ENCODE measurements at places on chromosomes 4 and X. TPM values are rescaled to one million over a fixed set of nuclear protein-coding genes. Genes with fewer than 3 reads are reported as not detected.

DNA sequence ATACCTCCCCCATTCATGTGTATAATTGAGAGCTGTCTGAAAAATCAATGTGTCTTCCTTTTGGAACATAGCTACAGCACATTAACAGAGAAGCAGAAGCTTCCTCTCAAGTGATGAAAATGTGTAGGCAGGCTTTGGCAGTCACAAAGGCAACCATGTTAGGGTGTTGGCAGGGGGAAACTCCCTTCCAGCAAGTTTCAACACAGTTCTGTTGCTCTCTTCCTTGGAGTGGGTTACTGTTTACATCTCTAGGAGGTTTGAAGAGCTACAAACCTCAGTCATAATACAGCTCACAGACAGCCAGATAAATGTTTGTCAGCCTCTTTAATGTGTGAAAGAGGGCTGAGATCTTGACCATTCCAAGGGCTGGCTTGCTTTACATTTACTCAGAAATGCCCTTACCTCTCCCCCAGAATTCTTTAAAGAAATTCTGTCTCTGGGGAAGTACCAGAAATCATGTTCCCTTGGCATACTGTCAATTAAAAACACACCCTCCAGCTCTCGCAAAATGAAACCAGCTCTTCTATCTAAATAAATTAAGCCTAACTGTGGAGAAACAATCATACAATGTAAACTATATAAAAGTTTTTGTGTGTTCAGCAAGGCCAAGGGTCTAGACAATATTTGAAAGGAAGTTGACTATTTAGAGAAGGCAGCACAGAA is 18.9 kb downstream of the ZBTB33 start:
- no peak for DNase-seq

DNA sequence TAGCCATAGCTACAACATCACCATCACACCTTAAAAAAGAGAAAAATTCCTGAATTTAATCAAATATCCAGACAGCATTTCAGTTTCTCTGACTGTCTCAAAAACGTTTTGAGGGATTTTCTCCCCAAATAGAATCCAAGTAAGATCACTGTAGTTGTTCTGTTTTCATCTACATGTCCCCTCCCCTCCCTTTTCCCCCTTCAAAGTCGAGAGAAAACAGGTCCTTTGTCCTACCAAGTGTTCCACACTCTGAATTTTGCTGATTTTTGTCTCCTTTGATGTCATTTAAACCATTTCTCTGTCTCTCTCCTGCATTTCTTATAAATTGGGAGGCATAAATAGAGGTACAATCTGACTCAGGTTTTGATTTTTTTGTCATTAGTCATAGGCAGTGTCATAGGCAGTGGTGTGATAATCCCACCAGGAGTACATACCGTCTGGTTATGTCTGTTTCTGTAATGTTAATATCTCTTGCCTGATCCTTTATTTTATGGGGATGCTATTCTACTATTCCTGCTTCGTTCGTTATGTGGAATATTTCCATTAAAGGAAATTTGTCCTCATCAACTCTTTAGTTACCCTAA is 348.6 kb downstream of the PTTG2 start:
- no peak for DNase-seq

GRCh38 chr4:121938282-121939092 is 13.4 kb downstream of the TRPC3 start:
- DNase-seq = no peak

GRCh38 chrX:21479695-21480270 is 105.6 kb downstream of the CNKSR2 start:
- DNase-seq = peak; percentile 44

- no peak for DNase-seq
Measured at GRCh38 chrX:10831716-10832502, 211.5 kb upstream of the MID1 start.

DNA sequence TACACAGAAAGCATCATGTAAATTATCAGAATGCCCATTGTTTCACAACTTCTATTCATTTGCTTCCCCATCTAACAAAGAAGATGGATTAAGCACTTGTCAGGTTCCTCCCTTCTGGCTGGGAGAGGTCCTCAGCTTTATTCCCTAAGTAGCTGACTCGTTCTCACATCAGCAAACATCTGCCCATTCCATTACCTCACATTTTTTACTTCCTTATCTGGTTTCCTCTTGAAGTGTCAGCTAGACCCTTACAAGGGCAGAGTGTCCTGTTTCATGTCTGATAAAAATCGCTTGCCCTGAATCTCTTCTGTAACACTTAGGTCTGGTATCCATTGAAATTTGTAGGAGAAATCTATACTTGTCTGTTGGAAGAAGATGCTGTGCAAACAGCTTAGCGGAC is 34.7 kb downstream of the TMPRSS11A start:
- no peak for DNase-seq

DNA sequence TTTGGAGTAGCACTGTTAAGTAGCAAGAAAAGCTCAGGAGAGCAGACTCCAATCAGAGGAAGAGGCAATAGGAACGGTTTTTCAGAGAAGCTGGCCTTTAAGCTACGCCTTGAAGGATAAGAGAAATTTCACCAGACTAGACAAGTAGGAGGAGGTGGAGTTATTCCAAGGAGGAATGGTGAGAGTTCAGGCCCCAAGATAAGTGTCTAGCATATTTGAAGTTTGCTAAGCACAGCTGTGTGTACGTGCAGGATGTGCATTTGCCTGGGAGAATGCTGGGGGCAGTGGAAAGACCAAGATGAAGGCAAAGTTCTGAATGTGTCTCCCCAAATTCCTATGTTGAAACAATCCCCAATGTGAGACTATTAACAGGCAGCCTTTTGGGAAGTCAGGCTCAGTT is 91.6 kb downstream of the SOWAHB start:
- no peak for DNase-seq

DNA sequence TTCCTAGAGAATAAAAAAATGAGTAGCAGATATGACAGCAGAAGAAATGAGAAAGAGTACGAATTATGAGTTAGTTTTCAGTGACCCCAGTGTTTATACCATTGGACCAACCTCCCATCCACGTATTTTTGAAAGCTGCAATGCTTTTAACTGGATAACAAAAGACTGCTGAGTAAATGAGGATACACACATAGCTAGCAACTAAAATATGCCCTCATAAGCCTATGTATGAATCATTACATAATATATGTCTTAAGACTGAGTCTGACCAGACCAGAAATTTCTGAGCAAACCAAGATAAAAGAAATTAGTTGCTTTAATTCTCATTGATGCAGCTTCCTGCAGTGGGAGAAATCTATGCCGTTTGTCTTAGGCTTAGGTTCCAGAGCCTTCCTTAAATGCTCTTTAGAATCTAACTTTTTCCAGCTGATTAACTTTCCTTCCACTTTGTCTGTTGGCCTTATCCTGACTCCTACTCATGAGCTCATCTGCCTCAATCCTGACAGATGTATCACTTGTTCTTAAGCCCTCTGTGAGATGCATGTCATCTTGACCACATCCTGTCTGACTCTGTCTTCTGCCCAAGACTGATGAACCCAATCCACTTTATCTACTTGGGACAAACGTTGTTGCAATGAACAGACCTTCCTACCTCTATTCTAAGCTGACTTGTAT is 301.4 kb upstream of the AADAT start:
- no peak for DNase-seq

DNA sequence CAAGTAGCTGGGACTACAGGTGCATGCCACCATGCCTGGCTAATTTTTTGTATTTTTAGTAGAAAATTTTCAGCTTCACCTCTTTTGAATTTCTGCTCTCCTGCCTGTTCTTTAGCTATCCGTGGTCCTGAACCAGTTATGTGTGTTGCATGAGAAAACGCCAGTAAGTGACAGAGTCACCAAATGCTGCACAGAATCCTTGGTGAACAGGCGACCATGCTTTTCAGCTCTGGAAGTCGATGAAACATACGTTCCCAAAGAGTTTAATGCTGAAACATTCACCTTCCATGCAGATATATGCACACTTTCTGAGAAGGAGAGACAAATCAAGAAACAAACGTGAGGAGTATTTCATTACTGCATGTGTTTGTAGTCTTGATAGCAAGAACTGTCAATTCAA is 13.9 kb downstream of the ALB start:
- no peak for DNase-seq

DNA sequence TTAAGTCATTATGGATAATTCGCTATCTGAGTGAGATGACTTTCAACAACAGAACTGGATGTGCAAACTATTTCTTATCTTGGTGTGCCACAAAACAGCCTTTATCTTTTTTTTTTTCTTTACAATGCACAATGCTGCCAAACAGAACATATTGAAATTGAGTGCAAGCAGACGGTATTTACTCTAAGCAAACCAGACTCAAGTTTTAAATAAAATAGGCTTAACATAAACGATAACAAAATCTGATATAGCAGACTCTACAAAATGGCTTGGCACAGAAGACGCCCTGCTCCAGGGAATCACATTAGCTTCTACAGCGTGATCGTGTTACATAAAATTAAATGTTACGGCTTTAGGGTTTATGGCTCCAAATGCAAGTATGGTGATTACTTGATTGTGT is 9.6 kb upstream of the STK32B start:
- no peak for DNase-seq

GRCh38 chr4:183256343-183256742 is 63.7 kb downstream of the CLDN22 start:
- no peak for DNase-seq

DNA sequence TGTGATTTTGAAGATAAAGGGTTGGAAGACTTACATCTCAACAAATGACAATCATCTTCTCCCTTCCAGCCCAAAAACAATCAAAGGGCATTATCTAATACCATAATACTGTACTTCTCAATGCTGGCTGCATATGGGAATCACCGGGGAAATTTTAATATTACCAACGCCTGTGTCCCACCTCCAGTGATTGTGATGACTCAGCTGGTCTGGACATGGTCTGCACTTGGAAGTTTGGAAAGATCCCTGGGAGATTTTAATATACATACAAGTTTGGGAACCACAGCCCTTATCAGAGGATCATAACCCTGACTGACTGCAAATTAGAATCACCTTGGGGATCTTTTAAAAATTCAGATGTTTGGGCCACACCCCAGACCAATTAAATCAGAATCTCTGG is 29.9 kb downstream of the ARL13A start:
- no peak for DNase-seq

GRCh38 chrX:17413228-17413627 is 38.2 kb downstream of the NHS start:
- no peak for DNase-seq

DNA sequence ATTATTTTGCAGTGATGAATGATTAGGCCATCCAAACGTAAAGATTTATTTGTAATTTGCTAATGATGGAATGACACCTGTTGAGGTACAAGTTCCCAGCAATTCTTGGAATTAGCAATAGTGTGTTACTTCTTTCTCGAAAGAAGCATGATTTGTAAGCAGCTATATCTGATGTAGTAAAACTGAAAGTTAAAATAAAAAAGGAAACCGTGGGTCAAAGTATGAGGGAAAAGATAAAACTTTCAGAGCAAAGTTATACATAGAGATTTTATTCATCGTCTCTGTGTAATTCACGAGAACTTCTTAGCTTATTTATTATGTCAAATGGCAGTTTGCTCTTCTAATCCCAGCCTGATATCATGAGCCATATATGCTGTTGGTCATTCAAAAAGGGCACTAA is 59.0 kb downstream of the NFKB1 start:
- no peak for DNase-seq

GRCh38 chr4:82905205-82905604 is 4.7 kb downstream of the THAP9 start:
- DNase-seq = no peak

DNA sequence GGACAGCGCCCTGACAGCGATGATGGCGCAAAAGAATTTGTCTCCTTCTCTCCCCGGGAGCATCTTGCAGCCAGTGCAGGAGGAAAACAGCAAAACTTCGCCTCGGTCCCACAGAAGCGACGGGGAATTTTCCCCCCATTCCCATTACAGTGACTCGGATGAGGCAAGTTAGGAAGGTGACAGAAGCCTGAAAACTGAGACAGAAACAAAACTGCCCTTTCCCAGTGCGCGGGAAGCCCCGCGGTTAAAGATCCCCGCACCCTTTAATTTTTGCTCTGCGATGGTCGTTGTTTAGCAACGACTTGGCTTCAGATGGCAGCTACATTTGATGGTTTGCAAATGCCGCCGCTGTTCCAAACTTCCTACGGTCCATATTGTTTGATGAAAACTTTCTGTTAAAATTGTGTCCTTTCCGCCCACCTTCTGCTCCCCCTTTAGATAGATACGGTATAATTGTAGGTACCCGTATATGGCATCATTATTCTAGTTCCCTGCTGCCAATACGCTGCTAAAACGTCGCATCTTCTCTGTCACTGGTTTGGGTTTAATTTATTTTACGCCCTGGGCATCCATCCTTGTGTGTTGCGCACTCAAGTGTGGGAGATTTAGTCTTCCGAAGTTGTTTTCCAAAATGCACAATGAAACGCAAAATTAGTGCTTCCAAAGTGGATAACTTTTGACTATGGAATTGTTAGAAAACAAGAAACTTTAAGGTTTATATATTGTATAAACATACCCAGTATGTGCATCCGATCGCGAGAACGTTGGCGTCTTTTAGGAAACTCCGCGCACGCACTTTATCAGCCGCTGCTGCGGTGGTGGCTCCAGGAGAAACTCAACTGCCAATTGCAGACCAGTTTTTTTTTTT is 1.5 kb downstream of the ATOH1 start:
- DNase-seq = no peak

DNA sequence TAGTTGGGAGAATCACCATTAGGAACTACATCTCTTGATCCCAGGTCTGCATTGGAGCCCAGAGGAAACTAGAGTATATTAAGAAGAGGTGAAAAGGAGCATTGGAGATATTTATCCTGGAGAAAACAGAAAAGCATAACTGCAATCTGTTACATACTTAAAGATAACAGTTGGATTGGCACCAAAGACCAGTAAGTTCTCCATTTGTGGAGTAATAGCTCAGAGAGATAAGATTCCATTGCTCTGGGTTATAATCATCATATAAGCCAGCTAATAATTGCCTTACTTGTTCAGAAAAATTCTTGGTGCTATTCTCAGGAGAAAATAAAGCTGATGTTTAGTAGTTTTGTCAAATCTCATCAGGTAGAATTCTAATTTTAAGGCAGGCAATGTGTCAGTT is 20.6 kb downstream of the GRPR start:
- DNase-seq = no peak

GRCh38 chr4:117983541-117984365 is 50.5 kb upstream of the NDST3 start:
- no peak for DNase-seq

GRCh38 chrX:13024986-13025385 is 19.4 kb downstream of the FAM9C start:
- no peak for DNase-seq

DNA sequence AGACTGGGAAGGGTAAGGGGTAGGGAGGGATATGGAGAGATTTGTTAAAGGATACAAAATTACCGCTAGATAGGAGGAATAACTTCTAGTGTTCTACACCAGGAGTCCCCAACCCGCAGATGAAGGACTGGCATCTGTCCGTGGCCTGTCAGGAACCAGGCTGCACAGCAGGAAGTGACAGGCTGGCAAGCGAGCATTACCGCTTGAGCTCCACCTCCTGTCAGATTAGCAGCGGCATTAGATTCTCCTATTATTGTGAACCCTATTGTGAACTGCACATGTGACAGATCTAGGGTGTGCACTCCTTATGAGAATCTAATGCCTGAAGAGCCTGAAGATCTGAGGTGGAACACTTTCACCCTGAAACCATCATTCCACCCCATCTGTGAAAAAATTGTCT is 27.9 kb upstream of the BBS7 start:
- no peak for DNase-seq

MAB21L2 gene
- not detected for total RNA-seq

NCAPG gene
- total RNA-seq = 0.74 TPM

ZCCHC12 gene
- total RNA-seq = 0.23 TPM

DAPP1 gene
- 2.8 TPM for total RNA-seq

AKAP14 gene
- not detected for total RNA-seq

CD40LG gene
- not detected for total RNA-seq

RAB39B gene
- total RNA-seq = 0.19 TPM

CXCL5 gene
- not detected for total RNA-seq

ASB5 gene
- 2.5 TPM for total RNA-seq

GPR34 gene
- total RNA-seq = 35.4 TPM

Data from posterior vena cava (tissue), 2 donors.